ENCODE measurements at places on chromosomes 1 and 21.
A peak's percentile ranks its signal among the peaks of the same experiment; 100 is the strongest.

- DNase-seq, result peak; percentile 39
Measured at GRCh38 chr1:110207831-110208230, 2.3 kb upstream of the KCNC4 start.

- no peak for DNase-seq
Measured at GRCh38 chr1:70820995-70821394, 226.6 kb downstream of the PTGER3 start.

- DNase-seq, result no peak
Measured at GRCh38 chr1:54574158-54574778, 26.2 kb downstream of the ACOT11 start.

DNA sequence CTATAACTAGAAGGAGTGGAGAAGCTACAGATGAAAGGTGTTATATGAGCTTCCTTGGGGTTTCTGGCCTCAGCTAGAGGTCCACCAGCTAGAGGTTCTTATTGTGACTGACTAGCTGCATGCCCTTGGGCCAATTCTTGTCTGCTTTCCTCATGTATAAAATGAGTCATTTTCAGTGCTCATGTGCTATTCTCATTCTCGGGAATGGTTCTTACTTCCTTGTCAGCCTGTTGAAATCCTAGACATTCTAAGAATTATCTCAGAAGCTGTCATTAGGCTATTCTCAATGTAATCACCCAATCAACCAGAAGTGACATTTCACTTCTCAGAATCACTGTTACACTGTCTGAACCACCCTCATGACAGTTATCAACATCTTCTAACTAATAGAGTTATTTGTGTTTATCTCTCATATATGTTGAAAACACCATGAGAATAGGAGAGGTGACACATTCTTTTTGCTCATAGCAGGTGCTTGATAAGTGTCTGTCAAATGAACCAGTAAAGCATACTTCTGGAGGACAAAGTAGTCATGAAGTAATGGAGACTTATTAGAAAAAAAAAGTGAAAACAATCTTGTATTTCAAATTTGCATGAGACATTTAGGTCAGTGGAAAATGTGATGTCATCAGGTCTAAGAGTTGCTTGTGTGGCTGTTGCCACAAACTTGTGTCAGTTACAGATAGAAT lies 122.8 kb upstream of the IVNS1ABP start:
- DNase-seq, result no peak

DNA sequence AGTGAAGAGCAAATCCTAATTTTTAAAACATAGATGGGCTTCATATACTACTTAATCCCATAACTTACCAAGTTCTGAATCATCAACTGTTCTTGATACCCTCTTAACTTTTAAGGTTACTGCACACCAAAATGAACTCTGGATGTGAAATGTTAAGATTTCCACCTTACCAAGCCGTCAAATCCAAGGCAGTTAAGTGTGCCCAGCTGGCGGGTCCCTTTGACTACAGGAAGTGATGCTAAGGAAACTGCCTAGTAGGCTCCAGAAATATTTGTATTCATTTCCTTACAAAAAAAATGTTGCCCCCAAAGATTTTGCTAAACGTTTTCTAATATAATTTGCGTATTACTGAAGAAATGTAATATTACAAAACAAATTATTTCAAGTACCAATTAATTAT lies 10.7 kb downstream of the NRIP1 start:
- no peak for DNase-seq

GRCh38 chr1:2786329-2787162 lies 14.9 kb downstream of the TTC34 start:
- no peak for DNase-seq

DNA sequence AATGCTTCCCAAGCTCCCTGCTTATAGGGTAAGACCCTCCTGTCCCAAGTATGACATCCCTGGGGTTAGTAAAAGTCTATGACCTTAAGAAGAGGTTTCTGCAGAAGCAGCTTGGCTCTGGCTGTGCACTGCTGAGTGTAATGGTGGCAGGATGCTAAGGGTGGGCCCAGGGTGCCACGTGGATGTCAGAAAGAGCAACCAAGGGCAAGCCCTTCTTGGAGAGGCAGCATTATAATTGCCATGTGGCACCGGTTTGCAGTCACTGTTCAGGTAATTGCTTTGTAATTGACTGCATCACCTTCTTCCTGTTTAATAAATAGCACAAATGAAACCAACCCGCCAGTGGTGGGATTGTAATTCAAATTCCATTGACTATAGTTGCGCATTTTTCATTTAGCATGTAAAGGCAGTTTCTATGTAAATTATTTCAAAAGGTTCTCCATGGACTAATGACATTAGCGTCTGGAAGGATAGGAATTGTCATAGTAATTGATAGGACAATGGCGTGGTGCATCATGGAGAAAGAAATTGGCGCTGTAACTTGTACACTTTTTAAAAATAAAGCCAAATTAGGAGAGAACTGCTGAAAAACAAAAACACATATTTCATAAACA lies 490.6 kb upstream of the VAMP3 start:
- no peak for DNase-seq

GRCh38 chr1:184753608-184754475 lies 816 bp downstream of the EDEM3 start:
- DNase-seq, result no peak

- DNase-seq, result no peak
Measured at GRCh38 chr1:216607067-216607697, 116.0 kb downstream of the ESRRG start.

- DNase-seq, result no peak
Measured at GRCh38 chr1:230010603-230011332, 56.3 kb upstream of the GALNT2 start.

DNA sequence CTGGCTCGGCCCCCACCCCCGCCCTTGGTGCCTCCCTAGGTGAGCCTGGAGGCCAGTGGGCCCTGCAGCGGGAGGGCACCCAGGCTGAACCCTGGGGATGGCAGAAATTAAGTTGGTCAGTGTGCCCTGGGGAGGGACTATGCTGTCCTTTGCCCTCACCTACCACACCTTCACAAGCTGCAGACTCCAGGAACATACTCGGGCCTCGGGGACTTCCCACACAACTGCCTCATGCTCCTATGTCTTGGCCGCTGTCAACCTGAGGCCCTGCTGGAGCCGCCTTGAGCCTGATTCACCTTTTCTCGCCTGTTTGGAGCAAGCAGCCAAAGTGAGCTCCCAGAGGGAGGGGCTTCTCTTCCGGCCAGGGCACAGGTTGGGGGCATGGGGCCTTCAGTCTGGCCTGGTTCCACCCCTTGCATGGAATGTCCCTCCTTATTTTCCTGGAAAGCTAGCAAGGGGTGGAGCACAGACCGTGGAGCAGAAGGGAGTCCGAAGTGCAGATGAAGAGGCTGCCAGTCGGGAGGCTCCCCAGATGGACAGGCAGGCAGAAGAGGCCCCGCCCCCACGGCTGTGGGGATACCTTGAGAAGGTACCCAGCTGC lies 24.7 kb downstream of the KNCN start:
- DNase-seq, result no peak

DNA sequence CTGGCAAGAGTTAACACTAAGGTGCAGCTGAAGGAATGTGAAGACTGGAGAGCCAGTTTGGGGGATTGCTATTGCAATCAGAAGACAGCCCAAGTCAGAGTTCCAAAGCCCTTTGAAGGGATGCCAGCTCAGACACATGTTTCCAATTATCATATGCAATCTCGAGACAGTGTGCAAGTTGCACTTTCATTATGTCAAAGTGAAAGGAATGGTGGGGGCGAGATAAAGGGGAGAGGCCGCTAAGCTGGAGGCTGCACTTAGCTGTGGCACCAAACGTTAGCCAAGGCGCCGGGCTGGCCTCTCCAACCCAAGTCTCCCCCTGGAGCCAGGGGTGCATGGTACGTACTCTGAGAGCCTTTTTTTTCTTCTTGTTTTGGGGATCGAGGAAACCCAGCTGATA lies 58.0 kb downstream of the NGF start:
- no peak for DNase-seq

DNA sequence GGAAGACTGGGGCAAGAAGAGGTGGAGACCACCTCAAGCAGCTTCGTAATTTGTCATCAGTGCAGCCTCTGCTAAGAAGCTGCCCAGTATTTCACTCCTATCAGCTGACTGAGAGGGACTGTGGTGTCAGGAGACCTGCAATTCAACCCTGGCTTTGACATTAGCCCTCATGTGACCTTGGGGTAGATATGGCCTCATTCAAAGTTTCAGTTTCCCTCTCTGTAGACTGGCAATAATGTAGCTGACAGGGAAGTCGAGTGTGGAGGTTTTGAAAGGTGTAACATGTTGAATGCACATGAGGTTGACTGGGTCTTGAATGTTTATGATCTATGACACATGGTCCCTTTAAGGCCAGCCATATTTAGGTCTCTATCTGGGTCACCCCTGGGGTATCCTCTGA lies 2.2 kb upstream of the SPRR4 start:
- DNase-seq, result no peak

GRCh38 chr1:212794561-212795014 lies 2.9 kb downstream of the TATDN3 start:
- DNase-seq, result no peak

GRCh38 chr1:43121256-43121900 lies 50.7 kb downstream of the EBNA1BP2 start:
- DNase-seq, result no peak

DNA sequence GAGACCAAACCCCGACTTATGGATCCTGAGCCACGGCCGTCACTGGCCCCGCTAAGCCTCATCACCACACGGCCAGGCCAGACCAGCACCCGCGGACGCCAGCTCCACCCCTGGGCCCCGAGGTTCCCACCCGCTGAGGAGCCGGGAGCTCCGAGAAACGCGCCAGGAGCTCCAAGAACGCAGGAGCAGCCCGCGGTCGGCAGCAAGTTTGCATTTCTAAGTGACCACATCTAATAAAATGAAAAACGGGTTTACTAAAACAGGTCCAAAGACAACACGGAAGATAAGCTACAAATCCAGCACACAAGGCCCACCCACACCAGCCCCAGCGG lies 8.1 kb upstream of the C1QTNF12 start:
- DNase-seq, result no peak

DNA sequence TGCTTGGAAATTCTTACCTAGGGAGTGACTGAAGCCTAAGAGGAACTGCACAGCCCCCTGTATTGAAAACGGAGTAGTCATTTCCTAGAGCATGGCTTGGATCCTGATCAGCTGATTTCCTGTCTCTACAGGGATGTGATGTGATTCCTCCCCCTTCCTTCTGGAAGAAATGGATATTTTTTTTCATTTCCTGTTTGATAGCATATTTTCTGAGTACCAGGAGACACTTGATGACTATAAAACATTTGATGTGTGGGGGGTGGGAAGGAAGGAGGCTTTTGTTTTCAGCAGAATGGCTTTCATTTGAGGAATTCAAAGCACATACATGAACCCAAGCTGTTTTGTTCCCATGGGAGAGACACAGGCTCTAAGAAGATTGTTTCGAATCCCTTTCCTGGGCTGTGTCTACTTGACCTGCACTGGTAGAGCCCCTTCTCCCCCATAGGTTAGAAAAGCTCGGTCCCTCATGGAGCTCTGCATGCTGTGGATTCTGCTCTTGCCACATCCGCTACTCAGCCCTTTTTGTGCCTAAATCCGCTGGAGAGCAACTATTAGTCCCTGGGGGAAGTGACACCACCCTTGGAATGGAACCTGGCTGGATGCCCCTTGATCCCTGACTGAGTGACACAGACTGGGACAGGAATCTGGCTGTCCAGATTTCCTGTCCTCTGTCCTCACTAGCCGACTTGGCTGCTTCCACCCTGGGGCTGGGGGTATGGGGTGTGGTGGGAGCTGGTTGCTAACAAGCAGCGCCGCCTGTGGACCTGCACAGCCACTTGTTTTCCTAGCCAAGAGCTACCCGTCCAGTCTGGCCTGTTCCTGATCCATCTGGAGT lies 71.8 kb upstream of the MACF1 start:
- DNase-seq, result no peak

- no peak for DNase-seq
Measured at GRCh38 chr1:163427279-163427678, 105.5 kb downstream of the NUF2 start.

DNA sequence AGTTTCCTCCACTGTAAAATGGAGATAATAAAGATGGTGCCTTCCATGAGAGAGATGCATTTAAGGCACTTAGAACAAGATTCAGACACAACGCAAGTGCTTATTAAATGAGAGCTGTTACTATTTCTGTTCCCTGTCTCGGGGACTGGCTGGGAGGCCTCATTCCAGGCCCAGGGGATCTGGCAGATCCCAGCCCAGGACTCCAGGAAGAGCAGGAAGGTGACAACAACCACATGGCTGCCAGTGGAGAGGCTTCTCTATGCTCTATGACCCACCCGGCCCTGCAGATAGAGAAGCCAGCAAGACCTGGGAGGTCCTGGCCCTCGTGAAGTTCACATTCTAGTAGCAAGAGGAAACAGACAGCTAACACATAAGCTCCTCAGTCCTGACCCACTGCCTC lies 175.5 kb downstream of the ACTL8 start:
- DNase-seq, result no peak

GRCh38 chr1:71399594-71399993 lies 318.8 kb upstream of the ZRANB2 start:
- no peak for DNase-seq

DNA sequence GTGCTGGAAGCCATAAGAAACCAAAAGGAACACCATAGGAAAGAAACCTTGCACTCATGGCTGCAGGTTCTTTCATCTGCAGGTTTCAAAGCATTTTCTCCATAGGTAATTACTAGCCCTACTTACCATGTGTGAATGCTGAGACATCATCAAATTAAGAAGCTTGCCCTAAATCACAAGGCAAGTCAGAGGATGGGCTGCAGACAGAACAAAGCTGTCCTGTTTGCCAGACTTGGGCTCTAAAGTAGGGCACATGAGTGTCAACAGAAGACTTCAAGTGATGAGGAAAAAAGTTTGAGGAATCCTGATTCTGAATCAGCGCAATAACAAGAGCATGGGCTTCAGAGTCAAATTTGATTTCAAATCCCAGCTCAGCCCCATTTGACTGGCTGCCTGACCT lies 5.8 kb upstream of the EPS15 start:
- DNase-seq, result no peak

GRCh38 chr1:46199233-46199749 lies 1.1 kb upstream of the POMGNT1 start:
- no peak for DNase-seq

DNA sequence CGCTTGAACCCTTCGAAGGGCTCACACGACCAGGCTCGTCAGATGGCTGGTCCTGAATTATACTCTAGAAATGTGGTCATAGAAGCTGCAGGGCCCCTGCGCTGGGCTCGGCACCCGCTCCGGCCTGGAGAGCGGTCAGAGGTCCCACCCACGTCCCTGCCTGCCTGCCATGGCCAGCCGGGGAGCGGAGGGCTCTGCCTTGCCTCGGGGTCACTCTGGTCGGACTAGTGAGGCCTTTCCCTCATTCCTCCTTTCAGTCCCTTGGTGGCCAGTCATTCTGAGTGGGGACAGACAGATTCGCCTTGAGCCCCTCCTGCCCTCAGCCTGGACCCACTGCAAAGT lies 529 bp upstream of the MARCKSL1 start:
- no peak for DNase-seq

- no peak for DNase-seq
Measured at GRCh38 chr1:71583756-71584155, 502.9 kb upstream of the ZRANB2 start.

DNA sequence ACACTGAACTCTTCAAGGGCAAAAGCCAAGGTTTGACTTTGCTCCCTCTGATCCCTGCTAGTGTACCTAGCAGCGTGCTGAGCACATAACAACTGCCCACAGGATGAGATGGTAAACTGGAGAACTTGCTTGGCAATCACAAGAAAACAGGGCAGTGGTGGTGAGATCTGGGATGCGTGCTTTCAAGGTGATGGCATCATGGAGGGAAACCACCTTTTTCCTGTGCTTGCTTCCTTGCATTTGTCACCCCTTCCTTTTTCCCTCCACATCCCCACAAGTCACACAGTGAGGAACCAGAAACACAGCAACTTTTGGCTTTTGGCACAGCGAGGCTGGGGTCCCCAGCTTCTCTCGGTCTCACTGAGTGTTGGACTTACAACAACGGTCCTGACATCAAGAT lies 31.4 kb upstream of the BECN2 start:
- DNase-seq, result no peak
